ENCODE measurements at places on chromosomes 5 and 9. TPM values are rescaled to one million over a fixed set of nuclear protein-coding genes. Genes with fewer than 3 reads are reported as not detected.
A peak's percentile ranks its signal among the peaks of the same experiment; 100 is the strongest.

DNA sequence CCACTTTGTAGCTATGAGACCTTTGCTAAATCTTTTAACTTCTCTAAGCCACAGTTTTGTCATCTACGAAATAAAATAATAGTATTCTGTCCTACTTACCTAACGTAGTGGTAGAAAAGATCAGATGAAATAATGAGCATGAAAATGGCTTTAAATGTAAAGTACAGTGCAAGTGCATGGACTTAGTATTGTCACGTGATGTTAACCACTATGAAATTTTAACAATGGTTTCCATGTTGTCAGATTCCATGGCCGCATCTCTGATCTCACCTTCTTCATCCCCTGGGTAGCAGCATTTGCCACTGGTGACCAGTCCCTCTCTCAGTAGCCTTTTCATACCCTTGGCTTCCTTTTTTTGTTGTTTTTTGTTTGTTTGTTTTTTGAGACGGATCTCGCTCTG is 45.9 kb downstream of the DNAH5 start:
- H3K27ac ChIP-seq, result no peak overlapping the region
- no peaks in the 10 kb centered on the region for H3K4me1 ChIP-seq

DNA sequence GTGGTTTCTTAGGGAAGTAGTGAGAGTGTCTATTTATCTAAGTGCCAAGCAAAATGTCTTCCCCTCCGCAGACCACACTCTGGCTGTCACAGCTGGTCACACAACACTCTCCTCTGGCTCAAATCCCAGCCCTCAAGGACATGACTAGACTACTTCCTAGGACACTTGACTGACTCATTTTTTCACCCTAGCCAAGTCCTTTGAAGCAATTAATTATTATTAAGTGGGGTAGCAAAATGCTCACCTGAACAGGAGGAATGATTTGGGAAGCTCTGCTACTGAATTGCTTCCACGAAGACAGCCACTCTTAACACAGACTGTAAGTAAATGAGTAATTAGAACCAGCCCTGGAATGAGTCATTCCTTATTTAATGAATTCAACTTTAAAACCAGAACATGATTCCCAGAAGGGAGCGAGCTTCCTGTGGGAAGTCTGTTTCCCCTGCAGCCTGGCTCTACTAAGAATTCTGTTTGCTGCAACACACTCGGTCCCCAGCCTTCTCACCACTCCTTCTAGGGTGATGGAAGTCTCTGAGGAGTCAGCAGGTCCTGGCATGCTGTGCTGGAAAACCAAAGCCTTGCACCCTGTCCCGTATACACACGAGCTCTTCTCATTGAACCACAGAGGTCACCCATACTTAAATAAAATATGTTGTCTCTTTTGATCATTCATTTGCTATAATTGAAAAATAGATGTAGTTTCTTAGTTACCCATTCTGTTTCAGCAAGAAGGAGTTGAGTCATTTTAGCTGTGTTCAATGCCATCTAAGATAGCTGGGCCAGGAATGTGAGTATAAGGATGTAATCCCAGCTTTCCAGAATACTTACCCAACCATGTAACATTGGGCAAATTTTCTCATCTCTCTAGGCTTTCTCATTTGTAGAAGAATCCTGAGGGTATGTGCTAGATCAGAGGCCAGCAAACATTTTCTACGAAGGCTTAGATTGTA is 218.6 kb upstream of the RASEF start:
- H3K4me1 ChIP-seq, result peaks cover 5% of the 10 kb centered on the region
- H3K4me3 ChIP-seq, result no peak overlapping the region
- no peaks in the 10 kb centered on the region for H3K27me3 ChIP-seq
- no peak overlapping the region for H3K27ac ChIP-seq

Gene SPATA31D1
- not detected for total RNA-seq

GRCh38 chr5:112475747-112476365 is 56.8 kb upstream of the EPB41L4A start:
- no peak overlapping the region for H3K4me3 ChIP-seq
- no peak for DNase-seq
- H3K36me3 ChIP-seq, result no peaks in the 10 kb centered on the region
- peaks cover 2% of the 10 kb centered on the region for H3K27me3 ChIP-seq
- no peaks in the 10 kb centered on the region for H3K4me1 ChIP-seq

Gene NTRK2
- total RNA-seq, result not detected

GRCh38 chr5:159412284-159413046 is 82.2 kb upstream of the IL12B start:
- peaks cover 47% of the 10 kb centered on the region for H3K4me1 ChIP-seq
- H3K27ac ChIP-seq, result peak overlapping the region; percentile 77
- peaks cover 2% of the 10 kb centered on the region for H3K27me3 ChIP-seq
- H3K4me3 ChIP-seq, result peak overlapping the region; percentile 50
- DNase-seq, result peak; percentile 64

Gene PTPA
- total RNA-seq, result 91.0 TPM
